WERI-Rb-1 (cell line): ENCODE measurements at places on chromosomes 3 and 15.

DNA sequence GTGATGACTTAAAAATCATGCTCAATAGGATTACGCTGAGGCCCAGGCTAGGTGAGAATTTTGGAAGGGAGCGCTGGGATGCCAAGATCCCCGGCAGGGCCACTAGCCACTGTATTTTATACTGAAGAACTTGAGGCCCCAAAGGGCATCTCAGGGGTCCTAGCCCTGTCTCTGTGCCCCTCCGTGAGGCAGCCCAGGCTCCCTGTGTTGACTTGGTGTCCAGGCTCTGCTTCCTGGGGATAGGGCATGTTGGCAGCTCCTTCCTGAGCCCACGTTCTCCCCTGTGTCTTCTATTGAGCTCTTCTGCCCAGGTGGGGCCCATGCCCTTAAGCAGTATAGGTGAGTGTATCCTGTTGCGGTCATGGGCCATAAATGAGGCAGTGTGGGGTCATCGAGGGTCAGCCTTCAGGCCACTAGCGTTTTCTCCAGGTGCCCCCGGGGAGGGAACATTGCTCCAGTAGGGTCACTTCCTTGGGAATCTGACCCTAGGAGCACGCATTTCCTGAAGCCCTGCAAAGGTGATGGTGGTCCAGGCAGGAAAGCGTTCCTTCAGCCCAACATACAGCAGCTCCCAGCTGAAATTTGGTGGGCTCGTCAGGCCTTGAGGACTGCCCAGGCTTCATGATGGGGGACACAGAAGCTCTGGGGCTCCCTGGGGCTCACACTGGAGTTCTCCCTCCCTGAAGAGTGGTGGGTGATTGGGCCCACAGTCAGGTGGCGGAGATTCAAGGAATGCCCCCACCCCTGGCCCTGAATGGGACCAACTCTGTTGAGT lies 189.4 kb downstream of the UBE3A start:
- no peak for DNase-seq

DNA sequence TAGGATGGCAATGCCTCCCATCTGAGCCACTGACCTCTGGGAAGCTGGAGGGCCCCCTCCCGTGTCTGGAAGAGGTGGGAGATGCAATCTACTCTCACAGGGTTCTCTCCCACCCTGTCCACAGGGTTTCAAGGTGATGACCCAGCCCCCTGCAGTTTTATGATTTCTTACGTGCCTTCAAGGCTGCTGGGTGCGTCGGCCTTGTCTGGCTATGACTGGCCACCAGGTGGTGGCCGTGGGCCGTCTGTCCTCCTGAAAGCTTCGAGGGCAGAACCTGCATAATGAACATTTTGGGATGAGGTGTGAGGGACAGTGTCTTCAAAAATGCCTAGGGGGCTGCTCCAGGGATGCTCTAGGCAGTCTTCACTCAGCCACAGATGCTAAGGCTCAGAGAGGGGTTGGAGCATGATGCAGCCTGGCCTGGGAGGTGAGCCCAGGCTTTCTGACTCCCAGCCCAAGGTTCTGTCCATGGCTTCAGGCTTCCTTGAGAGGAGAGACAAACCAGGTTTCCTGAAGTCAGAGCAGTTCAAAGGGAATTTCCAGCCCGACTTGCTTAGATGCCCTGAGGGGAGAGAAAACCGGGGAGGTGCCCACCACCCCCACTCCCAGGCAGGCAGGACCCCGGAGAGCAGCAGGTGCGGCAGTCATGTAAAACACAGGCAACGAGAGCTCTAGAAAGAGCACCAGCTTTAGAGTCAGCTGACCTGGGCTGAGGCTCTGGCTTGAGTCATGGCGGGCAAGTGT lies 18.7 kb downstream of the ISG20 start:
- peak; percentile 56 for DNase-seq

DNA sequence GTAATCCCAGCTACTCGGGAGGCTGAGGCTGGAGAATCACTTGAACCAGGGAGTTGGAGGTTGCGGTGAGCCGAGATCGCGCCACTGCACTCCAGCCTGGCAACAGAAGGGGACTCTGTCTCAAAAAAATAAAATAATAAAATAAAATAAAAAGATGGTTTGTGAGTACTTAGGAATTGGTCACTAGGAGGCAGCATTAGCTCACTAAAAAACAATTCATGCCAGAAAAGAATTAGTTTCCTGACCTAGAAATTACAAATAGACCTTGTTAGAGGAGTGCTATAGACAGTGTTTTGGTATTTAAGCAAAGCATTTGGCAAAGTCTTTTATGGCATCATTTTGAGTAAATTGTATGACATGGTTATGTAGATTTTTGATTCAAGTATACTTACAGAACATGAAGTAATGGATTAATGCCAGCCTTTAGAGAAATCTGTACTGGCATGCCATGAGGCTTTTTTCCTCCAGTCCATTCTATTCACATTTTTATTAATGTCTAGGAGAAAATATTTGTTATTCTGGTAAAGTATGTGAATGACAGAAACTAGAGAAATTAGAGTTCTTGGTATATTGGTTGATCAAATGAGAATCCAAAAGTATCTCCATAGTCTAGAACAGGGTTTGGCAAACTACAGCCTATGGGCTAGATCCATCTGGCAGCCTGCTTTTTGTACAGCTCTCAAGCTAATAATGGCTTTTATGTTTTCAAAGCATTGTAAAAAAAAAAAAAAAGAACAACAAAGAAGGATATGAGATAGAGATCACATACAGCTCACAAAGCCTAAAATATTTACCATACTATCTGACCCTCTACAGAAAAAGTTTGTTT lies 81.6 kb downstream of the LRRC49 start:
- no peak for DNase-seq

GRCh38 chr3:64773137-64773536 lies 85.3 kb upstream of the ADAMTS9 start:
- no peak for DNase-seq

GRCh38 chr15:84586696-84587095 lies 14.1 kb upstream of the ZSCAN2 start:
- DNase-seq: no peak

- no peak for DNase-seq
Measured at GRCh38 chr15:70297465-70298058, 199.8 kb upstream of the TLE3 start.

GRCh38 chr3:37387462-37387861 lies 213.1 kb upstream of the LRRFIP2 start:
- no peak for DNase-seq

GRCh38 chr3:52333869-52334557 lies 17.9 kb downstream of the DNAH1 start:
- DNase-seq: no peak

DNA sequence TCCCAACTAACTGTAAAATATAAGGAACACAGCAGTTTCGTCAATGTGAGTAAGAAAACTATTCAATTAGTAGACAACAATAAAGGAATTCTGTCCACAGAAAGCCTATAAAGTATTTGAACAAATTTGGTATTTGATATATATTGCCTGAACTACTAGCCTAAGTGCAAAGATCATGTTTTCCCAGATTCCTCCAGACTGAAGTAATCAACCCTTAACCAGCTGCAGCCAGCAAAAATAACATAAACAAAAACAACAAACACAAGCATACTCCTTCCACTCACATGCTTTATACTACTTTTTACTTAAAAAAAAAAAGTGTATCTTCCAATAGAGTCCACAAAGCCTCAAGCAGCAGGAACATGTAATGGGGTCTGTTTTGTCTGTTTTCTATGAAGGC lies 24.1 kb downstream of the PGBD4 start:
- DNase-seq: no peak

- no peak for DNase-seq
Measured at GRCh38 chr15:49678655-49679054, 57.8 kb downstream of the DTWD1 start.

DNA sequence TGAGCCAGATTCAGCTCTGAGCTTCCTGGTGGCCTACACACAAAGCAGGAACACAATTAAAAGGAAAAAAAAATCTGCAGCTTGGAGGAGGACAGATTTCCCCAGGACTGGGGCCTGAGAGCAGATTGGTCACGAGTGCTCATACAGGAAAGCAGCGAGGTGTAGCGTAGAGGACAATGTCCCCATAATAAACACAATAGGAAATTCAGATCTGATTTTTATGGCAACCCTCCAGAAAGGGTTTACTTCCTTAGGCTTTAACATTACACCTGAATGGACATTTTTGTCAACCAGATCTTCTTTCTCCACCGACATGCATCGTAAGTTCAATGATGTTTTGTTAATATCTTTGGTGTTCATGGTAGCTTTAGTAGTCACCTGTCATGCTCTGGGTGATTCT lies 23.3 kb downstream of the SLC6A20 start:
- DNase-seq: no peak

DNA sequence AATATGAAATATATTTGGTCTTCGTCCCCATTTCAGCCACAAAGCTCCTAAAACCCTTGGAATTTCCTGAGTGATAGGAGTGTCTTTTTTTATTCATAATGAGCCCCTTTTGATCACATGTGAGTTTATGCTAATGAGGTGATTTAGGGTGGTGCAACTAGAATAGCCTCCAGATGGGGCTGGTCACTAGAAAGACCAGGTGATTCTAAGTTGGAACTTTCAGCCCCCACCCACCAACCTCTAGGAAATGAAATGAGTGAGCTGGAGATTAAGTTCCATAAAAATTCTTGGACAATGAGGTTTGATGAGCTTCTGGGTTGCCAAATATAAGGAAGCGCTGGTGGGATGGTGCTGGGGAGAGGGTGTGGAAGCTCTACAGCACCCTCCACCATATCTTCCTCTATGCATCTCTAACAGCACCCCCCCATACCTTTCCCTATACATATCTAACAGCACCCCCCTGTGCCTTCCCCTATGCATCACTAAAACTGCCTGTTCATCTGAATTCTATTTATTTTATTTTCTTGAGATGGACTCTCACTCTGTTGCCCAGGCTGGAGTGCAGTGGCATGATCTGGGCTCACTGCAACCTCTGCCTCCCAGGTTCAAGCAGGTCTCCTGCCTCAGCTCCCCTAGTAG lies 2.1 kb upstream of the SMCO1 start:
- DNase-seq: no peak

- DNase-seq: no peak
Measured at GRCh38 chr3:141275973-141276372, 44.3 kb downstream of the PXYLP1 start.

GRCh38 chr15:60656481-60656880 lies 177.5 kb upstream of the ICE2 start:
- no peak for DNase-seq

GRCh38 chr3:59212128-59212779 lies 162.4 kb upstream of the CFAP20DC start:
- DNase-seq: no peak

- DNase-seq: peak; percentile 18
Measured at GRCh38 chr3:178665747-178666146, 129.5 kb downstream of the KCNMB2 start.

DNA sequence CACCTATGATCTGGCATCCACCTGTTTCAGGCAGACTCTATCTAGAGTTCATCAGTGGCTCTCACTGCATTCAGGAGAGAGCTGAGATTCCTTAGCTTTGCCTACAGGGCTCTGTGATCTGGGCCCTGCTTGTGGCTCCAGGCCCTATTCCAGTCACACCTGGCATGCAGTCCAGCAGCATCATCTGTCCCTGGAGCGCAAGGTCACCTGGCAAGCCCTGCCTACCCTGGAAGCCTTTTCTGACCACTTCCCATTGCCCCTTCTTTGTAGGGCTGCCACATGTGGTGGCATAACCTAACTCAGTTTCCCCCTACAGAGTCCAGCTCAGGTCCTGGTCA lies 115.1 kb upstream of the PLXNA1 start:
- no peak for DNase-seq

GRCh38 chr3:149186219-149186618 lies 35.4 kb downstream of the CP start:
- DNase-seq: no peak

- no peak for DNase-seq
Measured at GRCh38 chr15:34301058-34301457, 36.5 kb downstream of the SLC12A6 start.

DNA sequence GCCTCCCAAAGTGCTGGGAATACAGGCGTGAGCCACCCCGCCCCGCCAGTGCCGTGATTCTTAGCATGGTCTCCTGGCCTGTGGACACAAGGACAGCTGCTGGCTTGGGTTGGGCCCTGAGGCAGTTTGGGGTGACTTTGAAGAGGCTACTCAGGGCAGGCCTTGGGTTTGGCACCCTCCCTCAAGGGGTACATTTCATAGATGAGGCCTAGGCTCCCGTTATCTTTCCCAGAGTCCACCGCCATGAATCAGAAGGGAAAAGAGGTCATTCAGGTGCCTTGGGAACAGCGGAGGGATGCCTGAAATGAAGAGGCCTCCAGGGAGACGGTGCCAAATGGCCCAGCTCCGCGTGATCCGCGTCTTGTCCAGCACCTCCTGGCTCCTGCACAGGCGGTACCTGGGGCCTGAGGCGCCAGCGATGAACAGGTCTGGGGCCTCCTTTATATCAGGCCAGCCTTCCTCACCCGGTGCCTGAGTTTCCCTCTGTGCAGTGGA lies 9.3 kb downstream of the GNAI2 start:
- no peak for DNase-seq

- DNase-seq: no peak
Measured at GRCh38 chr3:106212665-106213222, 343.9 kb upstream of the CBLB start.

GRCh38 chr15:94122516-94122915 lies 108.8 kb upstream of the MCTP2 start:
- DNase-seq: no peak

GRCh38 chr15:84805221-84805620 lies 11.9 kb upstream of the ALPK3 start:
- no peak for DNase-seq

GRCh38 chr15:67415181-67415580 lies 105.8 kb upstream of the C15orf61 start:
- DNase-seq: no peak

DNA sequence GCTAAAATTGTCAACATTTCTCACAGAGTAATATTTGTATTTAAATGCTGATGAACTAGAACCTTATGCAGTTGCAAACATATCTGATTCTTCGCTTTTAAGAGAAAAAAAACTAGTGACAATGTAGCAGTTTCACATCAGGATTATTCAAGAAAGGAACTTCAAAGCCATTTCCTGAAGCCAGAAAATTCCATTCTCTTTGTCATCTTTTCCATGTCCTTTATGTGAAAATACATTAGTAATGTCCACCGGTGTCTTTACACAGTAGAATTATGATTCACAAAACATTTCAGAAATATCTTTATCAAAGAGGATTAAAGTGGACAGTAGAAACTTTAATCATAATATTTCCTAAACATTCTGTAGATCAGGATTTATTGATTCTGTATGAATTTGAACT lies 12.7 kb upstream of the LXN start:
- no peak for DNase-seq

DNA sequence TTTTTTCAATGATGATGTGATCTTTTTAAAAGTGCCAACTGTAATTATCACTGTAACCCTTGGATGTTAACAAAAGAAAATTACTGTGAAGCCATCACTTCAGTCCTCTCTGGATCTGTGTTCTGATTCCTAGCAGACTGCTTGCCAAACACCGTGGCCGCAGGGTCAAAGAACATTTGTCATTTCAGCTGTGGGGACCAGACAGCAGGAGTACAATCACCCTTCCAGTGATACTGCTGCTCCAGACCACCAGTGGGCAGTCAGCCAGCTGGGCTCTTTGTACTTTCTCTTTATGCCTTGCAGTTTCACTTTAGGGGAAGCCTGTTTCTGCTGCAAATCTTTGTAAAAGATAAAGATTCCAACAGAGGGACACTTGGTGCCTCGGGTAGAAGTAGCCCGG lies 770.0 kb downstream of the GRM7 start:
- no peak for DNase-seq
